ENCODE measurements at places on chromosomes 7 and 10.

GRCh38 chr10:5546891-5547680 is 22.3 kb downstream of the CALML3 start:
- no peak for DNase-seq

DNA sequence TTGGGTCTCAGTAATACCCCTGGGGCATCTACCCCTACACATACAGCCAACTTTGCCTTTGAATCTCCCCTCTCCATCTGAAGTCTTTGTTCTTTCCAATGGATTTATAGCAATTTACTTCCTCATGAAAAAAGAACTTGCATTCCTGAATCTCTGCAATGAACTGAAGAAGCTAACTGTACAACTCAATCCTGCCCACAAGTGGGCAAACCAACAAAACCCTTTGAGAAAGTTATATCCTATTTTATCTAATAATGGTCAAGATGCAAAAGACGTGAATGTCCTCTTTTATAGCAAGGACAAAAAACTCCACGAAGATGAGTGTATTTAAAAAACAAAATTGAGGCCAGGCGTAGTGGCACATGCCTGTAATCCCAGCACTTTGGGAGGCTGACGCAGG is 991.3 kb downstream of the LRMDA start:
- peak; percentile 51 for DNase-seq

DNA sequence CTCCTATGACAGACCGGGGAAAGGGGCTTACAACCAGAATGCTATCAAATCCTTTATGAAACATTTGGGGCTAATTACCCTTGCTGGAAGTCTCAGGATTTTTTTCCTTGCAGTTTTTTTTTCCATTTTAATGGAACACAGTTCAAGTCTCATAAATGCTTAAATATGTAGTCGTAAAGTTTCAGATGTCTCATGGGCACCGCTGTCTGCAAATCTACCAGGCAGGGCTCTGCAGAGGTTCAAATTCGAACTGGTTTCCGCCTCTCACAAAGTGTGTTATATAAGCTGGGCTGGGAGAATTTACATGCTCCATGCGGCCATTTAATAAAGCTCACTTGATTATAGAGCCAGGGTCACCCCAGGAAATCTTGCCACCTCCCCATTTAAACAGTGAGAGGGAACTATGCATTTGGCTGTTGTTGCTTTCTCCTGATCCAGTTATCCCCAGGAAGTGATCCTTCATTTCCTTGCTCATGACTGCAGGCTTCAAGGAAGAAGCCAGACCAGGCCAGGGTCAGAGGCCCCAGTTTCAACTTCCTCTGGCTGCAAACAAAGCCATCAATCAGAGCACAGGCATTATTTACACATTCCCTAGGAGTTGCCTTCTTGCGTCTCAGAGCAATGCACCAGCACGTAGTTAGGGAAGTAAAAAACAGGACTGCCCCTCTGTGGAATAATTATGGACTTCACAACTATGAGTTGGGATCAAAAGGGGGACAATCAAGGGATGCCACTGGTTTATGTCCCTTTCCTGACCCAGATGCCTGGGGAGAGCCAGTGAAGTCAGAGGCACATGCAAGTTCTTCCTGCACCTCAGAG is 358.8 kb downstream of the PRPF18 start:
- DNase-seq = peak; percentile 29

DNA sequence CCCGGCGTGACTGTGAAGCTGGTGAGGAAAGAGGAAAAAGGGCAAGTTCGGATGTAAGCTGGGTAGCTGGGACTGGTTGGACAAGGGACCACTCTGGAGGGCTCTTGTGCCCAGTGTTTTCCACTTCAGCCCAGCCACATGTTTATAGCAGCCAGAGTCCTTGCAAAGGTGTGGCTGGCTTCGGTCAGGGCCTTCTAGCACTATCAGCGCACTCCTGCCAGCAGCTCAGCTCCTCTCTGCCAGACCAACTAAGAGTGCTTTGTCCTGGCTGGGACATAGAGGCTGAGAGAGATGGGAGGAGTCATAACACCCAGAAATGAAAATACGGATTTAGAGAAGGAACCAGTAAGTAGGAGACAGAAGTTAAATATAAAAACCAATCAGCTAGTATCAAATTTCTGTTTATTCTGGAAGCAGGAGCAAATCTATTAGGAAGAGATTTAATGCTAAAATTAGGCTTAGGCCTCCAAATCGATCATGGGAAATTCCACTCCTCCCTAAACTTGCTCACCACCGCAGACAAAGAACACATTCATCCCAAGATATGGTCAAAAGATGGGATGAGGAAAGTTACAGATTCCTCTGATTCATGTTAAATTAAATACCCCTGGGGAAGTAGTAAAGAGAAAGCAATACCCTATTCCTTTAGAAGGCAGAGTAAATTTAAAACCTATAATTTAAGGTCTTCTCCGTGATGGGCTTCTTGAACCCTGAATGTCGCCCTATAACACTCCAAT is 135.0 kb downstream of the RALA start:
- no peak for DNase-seq

DNA sequence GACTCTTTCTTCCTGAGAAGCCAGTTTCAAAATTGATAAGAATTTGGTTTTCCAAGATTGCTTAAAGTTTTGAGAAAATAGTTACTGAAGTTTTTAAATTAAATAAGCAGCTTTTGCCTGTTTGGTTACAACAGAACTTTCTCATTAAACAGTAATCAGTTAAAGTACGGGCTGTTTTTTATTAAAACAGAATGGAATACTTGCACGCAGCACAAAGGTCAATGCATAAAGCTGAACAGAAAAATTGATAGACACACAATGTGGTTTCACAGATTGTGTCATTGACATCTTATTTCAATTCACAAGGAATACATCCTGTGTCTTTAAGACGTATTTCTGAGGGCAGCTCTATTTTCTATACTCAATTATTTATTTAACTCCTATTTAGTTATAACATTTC is 192.2 kb downstream of the PRKG1 start:
- peak; percentile 58 for DNase-seq

GRCh38 chr7:71343039-71343438 is 211.1 kb downstream of the GALNT17 start:
- DNase-seq = no peak

- no peak for DNase-seq
Observed at GRCh38 chr10:62996925-62997324, 136.2 kb upstream of the NRBF2 start.

- DNase-seq = no peak
Observed at GRCh38 chr7:871900-872537, 4.3 kb upstream of the GET4 start.

- DNase-seq = peak; percentile 53
Observed at GRCh38 chr7:140924019-140924820, 509 bp downstream of the BRAF start.

DNA sequence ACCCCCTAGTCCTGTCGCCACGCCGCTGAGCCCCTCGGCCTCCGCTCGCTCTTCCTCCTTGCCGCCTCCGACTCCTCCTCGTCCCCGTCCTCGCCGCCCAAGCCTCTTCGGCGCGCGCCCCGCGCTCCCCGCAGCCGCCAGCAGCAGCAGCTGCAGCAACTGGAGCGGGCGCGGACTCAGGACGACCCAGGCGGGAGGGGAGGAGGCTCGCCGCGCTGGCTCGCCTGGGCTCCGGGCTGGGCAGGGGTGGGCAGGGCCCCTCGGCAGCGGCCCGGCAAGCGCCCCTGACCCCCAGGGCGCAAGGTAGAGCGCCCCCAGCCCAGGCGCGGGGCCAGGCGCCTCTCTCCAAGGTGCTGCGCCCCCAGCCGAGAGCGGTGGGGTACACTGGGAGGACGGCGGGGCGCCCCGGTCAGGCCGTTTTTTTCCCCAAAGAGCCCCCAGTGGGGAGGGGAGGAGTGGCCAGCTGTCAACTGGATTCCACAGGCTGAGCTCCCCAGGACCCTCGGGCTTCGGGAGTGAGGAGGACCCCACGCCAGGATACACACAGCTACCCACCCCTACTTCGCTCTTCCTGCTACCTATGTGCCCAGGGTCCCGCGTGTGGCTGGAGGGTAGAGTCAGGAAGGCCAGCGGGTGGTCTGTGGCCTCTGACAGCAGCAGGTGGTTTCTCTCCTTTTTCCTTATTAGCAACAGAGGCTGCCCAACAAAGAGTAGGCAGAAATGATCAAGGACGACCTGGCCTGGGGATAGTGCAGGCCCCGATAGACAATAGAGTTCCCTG is 903 bp upstream of the KCNMA1 start:
- peak; percentile 61 for DNase-seq

GRCh38 chr10:88028654-88029053 is 165.2 kb downstream of the PTEN start:
- no peak for DNase-seq

DNA sequence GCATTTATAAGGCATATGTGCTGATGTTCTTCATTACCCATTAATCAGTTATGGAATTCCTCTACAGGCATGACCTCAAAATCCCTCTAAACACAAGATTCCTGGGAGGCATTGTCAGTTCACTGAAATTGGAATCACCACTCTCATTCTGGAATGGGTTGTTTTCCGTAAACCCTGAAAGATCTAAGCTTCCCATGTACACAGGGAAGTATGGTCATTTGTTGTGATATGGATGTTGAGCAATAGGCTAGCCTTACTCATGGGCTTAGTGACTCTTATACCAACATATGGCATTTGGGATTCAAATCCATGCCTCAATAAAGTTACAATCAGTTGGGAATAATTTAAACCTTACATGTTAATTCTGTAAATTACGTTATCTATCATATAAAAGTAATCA is 258.0 kb downstream of the XPNPEP1 start:
- DNase-seq = no peak

DNA sequence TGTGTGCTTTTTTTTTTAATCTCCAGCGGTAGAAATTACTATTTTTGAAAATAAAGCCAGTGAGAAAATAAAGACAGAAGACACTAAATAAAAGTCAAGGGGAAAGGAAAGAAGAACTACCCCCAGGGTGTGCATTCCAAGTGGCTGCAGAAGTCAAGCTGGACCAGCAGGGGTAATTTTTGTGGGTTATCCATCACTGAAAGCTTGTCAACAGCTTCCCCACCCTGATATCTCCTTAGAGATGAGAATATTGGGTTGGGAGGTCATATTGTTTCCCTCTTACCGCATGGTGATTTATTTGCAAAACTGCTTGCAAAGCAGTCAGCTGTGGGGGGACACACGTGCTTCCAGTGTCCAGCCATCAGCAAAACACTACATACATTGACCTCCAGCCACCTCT is 46.4 kb downstream of the FAM107B start:
- no peak for DNase-seq

GRCh38 chr10:86391986-86392722 is 25.6 kb upstream of the GRID1 start:
- no peak for DNase-seq

DNA sequence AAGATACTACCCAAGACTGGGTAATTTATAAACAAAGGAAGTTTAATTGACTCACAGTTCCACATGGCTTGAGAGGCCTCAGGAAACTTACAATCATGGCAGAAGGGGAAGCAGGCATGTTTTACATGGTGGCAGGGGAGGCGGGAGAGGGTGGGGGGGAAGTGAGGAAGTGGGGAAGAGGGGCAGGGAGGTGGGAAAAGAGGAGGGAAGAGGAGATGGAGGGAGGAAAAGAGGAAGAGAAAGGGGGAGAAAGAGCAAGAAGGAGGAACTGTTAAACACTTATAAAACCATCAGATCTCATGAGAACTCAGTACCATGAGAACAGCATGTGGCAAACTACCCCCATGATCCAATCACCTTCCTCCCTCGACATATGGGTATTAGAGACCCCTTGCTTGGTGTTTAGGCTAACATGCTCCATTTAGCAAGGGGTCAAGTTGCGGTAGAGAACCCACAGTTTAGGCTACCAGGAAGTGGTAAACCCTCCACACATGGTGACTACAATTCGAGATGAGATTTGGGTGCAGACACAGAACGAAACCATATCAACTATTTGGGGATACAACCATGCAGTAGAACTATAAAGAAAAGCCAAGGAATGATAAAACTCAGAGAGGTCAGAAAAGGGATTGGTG is 3.5 kb upstream of the LMBR1 start:
- no peak for DNase-seq

DNA sequence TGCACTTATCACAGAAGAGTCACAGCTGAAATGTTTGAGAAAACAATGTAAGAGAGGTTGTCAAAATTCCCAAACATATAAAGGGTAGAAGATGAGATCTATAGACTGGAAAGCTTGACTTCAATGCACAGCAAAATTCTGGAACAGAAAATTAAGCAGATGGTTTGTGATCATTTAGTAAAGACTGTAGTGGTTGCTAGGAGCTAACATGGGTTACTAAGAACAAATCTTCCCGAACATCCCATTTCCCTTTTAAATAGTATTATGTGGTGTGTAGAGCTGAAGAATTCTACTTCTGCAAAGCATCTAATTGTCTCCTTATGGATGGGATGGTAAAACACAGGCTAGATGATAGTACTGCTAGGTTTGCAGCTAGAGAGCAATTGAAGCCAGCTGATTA is 312.3 kb downstream of the CAMK1D start:
- no peak for DNase-seq

GRCh38 chr7:98456866-98457265 is 56.0 kb upstream of the BAIAP2L1 start:
- DNase-seq = no peak

GRCh38 chr10:74841265-74841973 is 15.0 kb downstream of the KAT6B start:
- no peak for DNase-seq

DNA sequence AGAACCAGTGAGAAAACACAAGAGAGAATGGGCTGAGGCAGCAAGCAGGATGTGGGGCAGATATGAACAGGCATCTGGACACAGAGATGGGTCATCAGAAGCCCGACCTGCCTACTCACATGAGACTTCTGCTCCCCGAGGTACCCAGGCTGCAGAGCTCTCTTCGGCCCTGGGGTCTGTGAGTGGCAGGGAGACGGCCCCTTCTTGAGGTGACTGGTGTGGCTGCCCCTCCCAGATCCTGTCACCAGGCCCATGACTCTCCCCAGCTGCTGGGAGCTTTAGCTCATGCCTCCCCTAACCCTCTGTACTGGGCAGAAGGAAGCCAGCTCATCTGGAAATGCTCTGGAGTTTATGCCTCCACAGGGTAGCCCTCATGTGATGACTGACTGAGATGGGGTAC is 157.6 kb upstream of the PCBD1 start:
- DNase-seq = no peak

- DNase-seq = no peak
Observed at GRCh38 chr10:79440281-79440680, 5.1 kb downstream of the ZCCHC24 start.

- peak; percentile 87 for DNase-seq
Observed at GRCh38 chr10:130109796-130110245, 809 bp downstream of the C10orf143 start.

DNA sequence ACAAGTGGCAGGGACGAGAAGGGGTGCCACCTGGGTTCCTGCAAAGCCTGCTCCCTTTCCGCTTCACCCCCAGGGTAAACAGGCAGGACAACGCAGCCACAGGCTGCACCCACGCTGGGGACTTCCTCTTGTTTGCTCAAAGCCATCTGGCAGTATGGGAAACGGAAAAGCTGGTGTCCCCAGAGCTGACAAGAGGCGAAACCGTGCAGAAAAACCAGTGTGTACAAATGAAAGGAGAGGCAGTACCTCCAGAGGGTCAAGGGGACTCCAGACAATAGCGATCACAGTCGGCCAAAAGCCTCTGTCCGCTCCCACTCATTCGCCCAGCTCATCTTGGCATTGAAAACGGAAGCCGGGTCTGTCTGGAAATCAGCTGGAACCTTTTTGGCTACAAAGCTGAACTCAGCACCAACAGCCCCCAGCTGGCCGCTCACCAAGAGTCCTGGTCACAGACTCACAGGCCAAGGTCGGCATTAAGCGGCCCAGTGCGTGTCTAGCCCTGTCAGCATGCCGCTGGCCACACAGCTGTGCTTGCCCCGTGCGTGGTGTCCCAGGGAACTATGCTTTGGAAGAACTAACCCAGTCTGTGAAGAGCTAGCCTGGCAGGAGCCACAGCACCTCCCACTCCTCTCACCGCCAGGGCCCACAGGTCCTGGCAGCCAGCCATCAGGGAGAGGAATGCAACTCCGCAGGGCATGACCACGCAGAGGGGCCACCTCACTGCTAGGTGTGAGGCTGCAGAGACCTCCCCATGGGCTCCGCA is 10.4 kb downstream of the TNS3 start:
- peak; percentile 93 for DNase-seq

All from AG10803 (cell line).